ENCODE measurements at places on chromosomes 7 and 10. TPM values are rescaled to one million over a fixed set of nuclear protein-coding genes. Genes with fewer than 3 reads are reported as not detected.

The WASHC2C gene
- 29.8 TPM for total RNA-seq

The SEMA3A gene
- total RNA-seq: 0.34 TPM

The NUDT1 gene
- total RNA-seq: 17.8 TPM

The GOLGA7B gene
- not detected for total RNA-seq

The ADRA2A gene
- total RNA-seq: 9.0 TPM

The FANK1 gene
- total RNA-seq: 1.5 TPM

The SHH gene
- not detected for total RNA-seq

The PALD1 gene
- 2.8 TPM for total RNA-seq

The ADAM22 gene
- 0.19 TPM for total RNA-seq

The CALN1 gene
- not detected for total RNA-seq

The MYO1G gene
- total RNA-seq: not detected

The KAZALD1 gene
- 23.5 TPM for total RNA-seq

The ARHGEF35 gene
- 2.9 TPM for total RNA-seq

The TMEM140 gene
- 25.7 TPM for total RNA-seq

The TAS2R4 gene
- 0.12 TPM for total RNA-seq

The ARMC3 gene
- total RNA-seq: not detected
